ENCODE measurements at places on chromosomes 6 and 20. TPM values are rescaled to one million over a fixed set of nuclear protein-coding genes. Genes with fewer than 3 reads are reported as not detected.
A peak's percentile ranks its signal among the peaks of the same experiment; 100 is the strongest.

Gene CMTR1
- 45.4 TPM for total RNA-seq

DNA sequence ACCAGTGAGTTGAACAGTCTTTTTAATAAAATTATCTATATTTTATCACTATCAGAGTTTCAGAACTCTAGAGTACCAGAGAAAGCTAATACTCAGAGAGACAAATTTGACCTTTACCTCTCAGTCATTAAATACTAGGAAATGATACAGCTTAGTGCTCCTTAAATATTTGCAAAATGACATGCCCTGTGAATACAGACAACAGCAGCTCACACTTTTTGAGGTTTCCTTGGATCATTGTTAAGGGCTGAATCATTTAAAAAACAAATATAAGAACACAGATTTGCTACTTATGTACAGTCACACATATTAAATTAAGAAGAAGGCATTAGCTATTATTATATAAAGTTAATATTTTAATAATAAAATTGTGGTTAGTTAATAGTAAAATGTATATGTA, 1158.7 kb upstream of the EYS start:
- H3K27me3 ChIP-seq: peaks cover 5% of the 10 kb centered on the region
- no peak for DNase-seq
- peaks cover 3% of the 10 kb centered on the region for H3K4me1 ChIP-seq
- no peak overlapping the region for H3K27ac ChIP-seq
- H3K36me3 ChIP-seq: no peaks in the 10 kb centered on the region
- H3K4me3 ChIP-seq: no peak overlapping the region

GRCh38 chr6:51269876-51270275, 451.2 kb downstream of the TFAP2B start:
- no peak overlapping the region for H3K27ac ChIP-seq
- H3K36me3 ChIP-seq: no peaks in the 10 kb centered on the region
- DNase-seq: no peak
- no peaks in the 10 kb centered on the region for H3K27me3 ChIP-seq

- H3K4me3 ChIP-seq: no peak overlapping the region
- DNase-seq: no peak
- no peaks in the 10 kb centered on the region for H3K27me3 ChIP-seq
- no peak overlapping the region for H3K27ac ChIP-seq
- no peaks in the 10 kb centered on the region for H3K36me3 ChIP-seq
These were observed 163.9 kb upstream of the ZNF217 start for GRCh38 chr20:53757472-53757913.

- H3K27me3 ChIP-seq: no peaks in the 10 kb centered on the region
- H3K36me3 ChIP-seq: peaks cover 38% of the 10 kb centered on the region
- no peak for DNase-seq
- peaks cover 17% of the 10 kb centered on the region for H3K4me1 ChIP-seq
- no peak overlapping the region for H3K4me3 ChIP-seq
These were observed 47.0 kb downstream of the DTNBP1 start for GRCh38 chr6:15615802-15616201.

DNA sequence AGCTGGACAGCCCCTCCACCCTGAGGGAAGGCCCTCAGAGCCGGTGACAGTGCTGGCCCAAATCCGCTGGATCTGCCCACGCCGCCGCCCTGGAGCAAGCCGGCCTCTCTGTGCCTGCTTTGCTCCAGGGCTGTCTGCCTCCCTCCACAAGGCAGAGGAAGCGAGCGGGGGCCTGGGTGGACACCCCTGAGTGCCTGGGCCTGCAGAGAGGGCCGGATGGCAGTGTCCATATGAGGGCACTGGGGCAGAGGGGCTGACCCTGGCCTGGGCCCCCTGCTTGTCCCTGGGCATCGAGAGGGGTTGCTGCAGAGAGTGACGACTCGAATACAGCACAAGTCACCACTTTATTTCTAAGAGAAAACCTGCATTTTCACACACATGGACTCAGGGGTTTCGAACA, 348.6 kb downstream of the ZFAND3 start:
- H3K4me3 ChIP-seq: no peak overlapping the region
- H3K27ac ChIP-seq: no peak overlapping the region
- no peaks in the 10 kb centered on the region for H3K36me3 ChIP-seq
- H3K27me3 ChIP-seq: no peaks in the 10 kb centered on the region
- H3K4me1 ChIP-seq: peaks cover 17% of the 10 kb centered on the region

GRCh38 chr6:140183881-140184280, 809.4 kb upstream of the CITED2 start:
- no peaks in the 10 kb centered on the region for H3K27me3 ChIP-seq
- no peak for DNase-seq
- peaks cover 14% of the 10 kb centered on the region for H3K36me3 ChIP-seq
- H3K4me1 ChIP-seq: peaks cover 31% of the 10 kb centered on the region
- peak overlapping the region; percentile 82 for H3K27ac ChIP-seq

Gene SMIM13
- total RNA-seq: 20.5 TPM

GRCh38 chr20:17612287-17612991, 42.6 kb downstream of the DSTN start:
- peaks cover 21% of the 10 kb centered on the region for H3K36me3 ChIP-seq
- peaks cover 58% of the 10 kb centered on the region for H3K4me1 ChIP-seq
- H3K27me3 ChIP-seq: no peaks in the 10 kb centered on the region
- DNase-seq: peak; percentile 83
- no peak overlapping the region for H3K4me3 ChIP-seq
- H3K27ac ChIP-seq: peak overlapping the region; percentile 94

DNA sequence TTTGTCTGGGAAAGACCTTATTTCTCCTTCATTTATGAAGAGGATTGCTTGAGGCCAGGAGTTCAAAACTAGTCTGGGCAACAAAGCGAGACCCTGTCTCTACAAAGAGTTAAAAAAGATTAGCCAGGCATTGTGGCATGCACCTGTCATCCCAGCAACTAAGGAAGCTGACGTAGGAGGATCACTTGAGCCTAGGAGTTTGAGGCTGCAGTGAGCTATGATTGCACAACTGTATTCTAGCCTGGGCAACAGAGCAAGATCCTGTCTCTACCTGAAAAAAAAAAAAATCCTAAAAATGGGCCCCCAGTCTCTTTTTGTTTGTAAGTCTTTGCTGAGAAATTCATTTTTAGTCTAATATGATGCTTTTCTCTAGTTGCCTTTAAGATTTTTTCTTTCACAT, 29.2 kb upstream of the EIF2S2 start:
- no peaks in the 10 kb centered on the region for H3K36me3 ChIP-seq
- H3K27me3 ChIP-seq: peaks cover 29% of the 10 kb centered on the region
- no peaks in the 10 kb centered on the region for H3K4me1 ChIP-seq
- no peak overlapping the region for H3K27ac ChIP-seq

- no peak overlapping the region for H3K27ac ChIP-seq
- no peaks in the 10 kb centered on the region for H3K36me3 ChIP-seq
- H3K27me3 ChIP-seq: no peaks in the 10 kb centered on the region
- H3K4me3 ChIP-seq: no peak overlapping the region
- no peak for DNase-seq
These were observed 86.2 kb downstream of the PLEKHG1 start for GRCh38 chr6:150685860-150686259.

DNA sequence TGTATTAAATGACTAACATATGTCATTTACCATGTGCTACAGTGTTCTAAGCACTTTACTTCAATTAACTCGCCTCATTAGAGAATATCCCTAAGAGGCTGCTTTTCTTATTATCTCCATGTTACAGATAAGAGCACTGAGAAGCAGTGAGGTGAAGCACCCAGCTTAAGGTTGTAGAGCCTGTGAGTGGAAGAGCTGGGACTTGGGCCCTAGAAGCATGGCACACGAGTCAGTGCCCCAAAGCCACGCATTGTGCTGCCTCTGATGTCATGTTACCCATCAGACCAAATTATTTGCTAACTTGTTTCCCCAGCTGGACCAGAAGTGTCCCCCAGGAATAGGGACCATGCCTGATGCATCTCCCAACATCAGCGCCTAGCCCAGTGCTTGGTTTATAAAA, 34.1 kb downstream of the POFUT1 start:
- H3K4me1 ChIP-seq: peaks cover 9% of the 10 kb centered on the region
- H3K36me3 ChIP-seq: no peaks in the 10 kb centered on the region
- no peaks in the 10 kb centered on the region for H3K27me3 ChIP-seq
- H3K4me3 ChIP-seq: no peak overlapping the region

DNA sequence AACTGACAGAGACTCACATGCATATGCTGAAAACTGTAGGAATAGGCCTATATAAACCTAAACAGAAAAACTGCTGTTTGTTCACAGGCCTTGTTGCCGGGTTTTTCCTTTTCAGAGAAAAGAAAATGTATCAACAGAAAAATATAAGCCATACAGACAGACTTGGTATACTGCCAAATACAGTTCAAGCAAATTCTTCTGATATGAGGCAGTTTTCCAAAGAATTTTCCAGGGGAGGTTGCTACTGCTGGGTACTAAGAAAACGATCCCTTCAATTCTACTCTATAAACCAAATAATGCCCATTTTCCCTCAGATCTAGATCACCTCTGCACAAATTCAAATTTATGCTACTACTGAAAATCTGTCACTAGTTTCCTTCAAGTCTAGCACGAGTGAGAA, 59.4 kb downstream of the ME1 start:
- H3K36me3 ChIP-seq: peaks cover 8% of the 10 kb centered on the region
- no peaks in the 10 kb centered on the region for H3K27me3 ChIP-seq
- no peak for DNase-seq
- H3K4me3 ChIP-seq: no peak overlapping the region
- peaks cover 56% of the 10 kb centered on the region for H3K4me1 ChIP-seq

DNA sequence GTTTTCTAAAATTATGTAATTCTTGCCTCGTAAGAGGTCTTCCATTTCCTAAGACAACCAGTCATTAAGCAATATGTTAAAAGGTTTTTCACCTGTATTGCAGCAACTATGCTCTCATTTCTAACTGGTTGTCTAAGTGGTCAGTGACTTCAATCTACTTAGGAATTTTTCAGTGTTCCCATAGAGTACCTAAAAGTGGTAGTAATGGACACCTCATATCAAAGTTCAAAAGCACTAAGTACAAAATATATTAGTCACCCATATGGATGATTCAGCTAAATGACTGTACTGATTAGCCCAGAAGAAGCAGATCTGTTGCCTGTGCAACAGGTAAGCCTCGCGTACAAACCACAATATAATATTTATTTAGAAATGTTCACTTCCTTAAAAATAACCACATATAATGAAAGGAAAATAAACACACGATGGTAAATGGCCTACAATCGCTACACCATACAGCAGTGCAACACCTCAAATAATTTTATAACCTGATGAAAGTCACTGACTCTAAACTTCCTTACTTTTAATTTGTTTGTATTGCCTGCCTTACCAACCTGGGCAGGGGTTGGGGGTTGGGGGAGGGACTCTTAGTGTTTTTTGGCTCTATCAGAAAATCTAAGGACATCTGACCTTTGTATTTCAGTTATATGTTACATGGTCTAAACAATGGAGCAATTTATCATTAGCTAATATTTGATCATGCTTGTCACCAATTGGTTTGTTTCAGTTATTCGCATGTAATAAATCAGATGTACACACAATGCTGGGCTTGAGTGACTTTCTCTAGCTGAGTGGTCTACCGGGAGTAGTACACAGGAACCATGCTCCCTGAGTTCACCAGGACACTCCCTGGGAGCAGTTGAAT, 105.9 kb downstream of the HIVEP2 start:
- no peak overlapping the region for H3K27ac ChIP-seq
- no peak overlapping the region for H3K4me3 ChIP-seq
- H3K36me3 ChIP-seq: peaks cover 4% of the 10 kb centered on the region
- DNase-seq: no peak

DNA sequence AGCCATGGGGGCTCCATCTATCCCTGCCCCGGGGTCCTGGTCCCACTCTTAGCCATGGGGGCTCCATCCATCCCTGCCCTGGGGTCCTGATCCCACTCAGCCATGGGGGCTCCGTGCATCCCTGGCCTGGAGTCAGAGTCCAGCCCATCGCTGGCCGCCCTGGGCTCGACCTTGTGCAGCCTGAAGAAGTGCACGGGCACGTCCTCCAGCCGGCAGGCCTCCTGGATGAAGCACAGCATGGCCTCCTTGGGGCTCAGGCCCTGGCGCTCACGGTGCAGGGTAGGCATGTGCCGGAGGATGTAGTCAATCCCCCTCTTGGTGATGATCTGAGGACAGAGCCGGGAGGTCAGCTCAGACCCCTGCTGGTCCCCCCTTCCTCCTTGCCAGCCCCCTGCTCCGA, 15.6 kb downstream of the FRMD1 start:
- no peak overlapping the region for H3K4me3 ChIP-seq
- no peaks in the 10 kb centered on the region for H3K27me3 ChIP-seq
- H3K4me1 ChIP-seq: peaks cover 12% of the 10 kb centered on the region
- no peaks in the 10 kb centered on the region for H3K36me3 ChIP-seq
- no peak for DNase-seq
- H3K27ac ChIP-seq: no peak overlapping the region

Gene TRERF1
- 6.4 TPM for total RNA-seq

DNA sequence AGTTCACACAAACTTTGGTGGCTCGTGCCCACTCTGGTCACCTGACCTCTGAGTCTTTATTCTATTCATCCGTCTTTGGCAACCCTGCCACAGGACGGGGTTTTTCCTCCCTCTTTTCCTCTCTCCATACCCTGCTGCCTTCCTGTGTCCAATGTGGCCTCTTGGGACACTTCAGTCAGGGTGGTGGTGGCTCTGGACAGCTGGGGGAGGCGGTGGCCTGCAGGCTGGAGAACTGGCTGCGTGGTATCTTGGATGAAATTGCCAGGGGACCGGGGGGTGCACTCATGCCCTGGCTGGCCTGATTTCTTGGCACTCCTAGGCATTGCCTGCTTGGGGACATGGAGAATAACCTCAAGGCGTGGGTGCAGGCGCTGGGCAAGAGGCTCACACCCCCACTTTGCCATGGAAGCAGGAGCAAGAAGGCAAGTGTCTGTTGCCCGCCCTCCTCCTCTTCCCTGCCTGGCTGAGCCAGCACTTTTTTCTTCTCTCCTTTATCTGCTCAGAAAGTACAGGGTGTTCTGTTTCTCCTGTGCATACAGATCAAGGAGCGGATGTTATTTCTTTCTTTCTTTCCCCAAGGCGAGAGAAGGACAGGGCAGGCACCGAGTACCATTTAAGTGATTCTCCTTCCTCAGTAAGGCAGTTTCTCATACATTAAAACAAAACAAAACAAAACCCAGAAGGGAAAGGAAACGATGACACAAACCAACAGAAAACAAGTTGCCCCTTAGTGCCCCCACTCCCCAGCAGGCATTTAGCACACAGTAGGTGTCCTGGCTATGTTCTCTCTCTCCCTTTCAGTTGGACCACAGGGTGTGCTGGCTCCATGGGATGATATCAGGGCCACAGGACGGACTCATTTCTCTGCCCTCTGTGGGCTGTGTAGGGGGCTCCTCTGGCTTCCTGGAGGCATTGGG, 155.5 kb upstream of the RNF24 start:
- no peak for DNase-seq
- peak overlapping the region; percentile 70 for H3K4me3 ChIP-seq
- no peaks in the 10 kb centered on the region for H3K27me3 ChIP-seq
- H3K4me1 ChIP-seq: peaks cover 30% of the 10 kb centered on the region
- H3K27ac ChIP-seq: peak overlapping the region; percentile 85
- H3K36me3 ChIP-seq: peaks cover 4% of the 10 kb centered on the region

DNA sequence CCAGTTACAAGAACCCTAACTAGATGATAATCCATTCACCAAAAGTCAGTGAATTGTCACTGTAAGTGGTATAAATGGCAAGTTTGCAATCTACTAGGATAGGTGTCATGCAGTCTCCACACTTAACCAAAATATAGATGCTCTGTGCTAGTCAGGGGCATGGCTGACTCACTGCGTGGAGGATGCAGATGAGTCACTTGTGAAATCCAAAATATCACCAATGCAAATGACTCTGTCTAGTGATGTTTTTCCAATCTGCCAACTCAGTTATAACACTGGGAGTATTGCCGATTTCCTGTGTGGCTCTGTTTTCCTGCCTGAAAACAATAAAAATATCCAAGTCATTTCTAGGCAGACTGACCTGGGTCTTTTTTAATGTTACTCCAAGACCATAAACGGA, 47.8 kb upstream of the NRSN1 start:
- no peak overlapping the region for H3K27ac ChIP-seq
- no peak for DNase-seq
- H3K27me3 ChIP-seq: no peaks in the 10 kb centered on the region
- H3K4me3 ChIP-seq: no peak overlapping the region
- H3K4me1 ChIP-seq: no peaks in the 10 kb centered on the region
